Mesenteric fat pad (tissue), 1 donor: ENCODE measurements at places on chromosomes 16 and 17. TPM values are rescaled to one million over a fixed set of nuclear protein-coding genes. Genes with fewer than 3 reads are reported as not detected.

Gene KRT27
- not detected for total RNA-seq

Gene TVP23C
- total RNA-seq = 15.8 TPM

Gene PIRT
- not detected for total RNA-seq

Gene CHST4
- total RNA-seq = 0.26 TPM

Gene ANKFN1
- 1.3 TPM for total RNA-seq

Gene PRSS33
- total RNA-seq = not detected

Gene SULT1A3
- total RNA-seq = 9.4 TPM

Gene CLEC10A
- total RNA-seq = 20.6 TPM

Gene CCL14
- 61.1 TPM for total RNA-seq

Gene COX10
- 15.7 TPM for total RNA-seq

Gene TMC7
- total RNA-seq = 3.2 TPM

Gene KRT15
- not detected for total RNA-seq

Gene KRT32
- total RNA-seq = not detected
